ENCODE measurements at places on chromosomes 5 and 9. TPM values are rescaled to one million over a fixed set of nuclear protein-coding genes. Genes with fewer than 3 reads are reported as not detected.

- DNase-seq: no peak
- H3K36me3 ChIP-seq: no peaks in the 10 kb centered on the region
- H3K4me1 ChIP-seq: peaks cover 11% of the 10 kb centered on the region
- no peak overlapping the region for H3K27ac ChIP-seq
- H3K27me3 ChIP-seq: peaks cover 53% of the 10 kb centered on the region
These were observed 148.0 kb downstream of the MEF2C start for GRCh38 chr5:88734983-88735382.

- peak overlapping the region; percentile 98 for H3K27ac ChIP-seq
- peak overlapping the region; percentile 91 for H3K4me3 ChIP-seq
- H3K27me3 ChIP-seq: no peaks in the 10 kb centered on the region
- DNase-seq: no peak
These were observed 1.6 kb downstream of the NINJ1 start for GRCh38 chr9:93132287-93132927.

- no peak for DNase-seq
- no peak overlapping the region for H3K27ac ChIP-seq
- peaks cover 2% of the 10 kb centered on the region for H3K36me3 ChIP-seq
- no peak overlapping the region for H3K4me3 ChIP-seq
- H3K27me3 ChIP-seq: peaks cover 26% of the 10 kb centered on the region
These were observed 18.5 kb upstream of the SNX2 start for GRCh38 chr5:122756264-122756911.

DNA sequence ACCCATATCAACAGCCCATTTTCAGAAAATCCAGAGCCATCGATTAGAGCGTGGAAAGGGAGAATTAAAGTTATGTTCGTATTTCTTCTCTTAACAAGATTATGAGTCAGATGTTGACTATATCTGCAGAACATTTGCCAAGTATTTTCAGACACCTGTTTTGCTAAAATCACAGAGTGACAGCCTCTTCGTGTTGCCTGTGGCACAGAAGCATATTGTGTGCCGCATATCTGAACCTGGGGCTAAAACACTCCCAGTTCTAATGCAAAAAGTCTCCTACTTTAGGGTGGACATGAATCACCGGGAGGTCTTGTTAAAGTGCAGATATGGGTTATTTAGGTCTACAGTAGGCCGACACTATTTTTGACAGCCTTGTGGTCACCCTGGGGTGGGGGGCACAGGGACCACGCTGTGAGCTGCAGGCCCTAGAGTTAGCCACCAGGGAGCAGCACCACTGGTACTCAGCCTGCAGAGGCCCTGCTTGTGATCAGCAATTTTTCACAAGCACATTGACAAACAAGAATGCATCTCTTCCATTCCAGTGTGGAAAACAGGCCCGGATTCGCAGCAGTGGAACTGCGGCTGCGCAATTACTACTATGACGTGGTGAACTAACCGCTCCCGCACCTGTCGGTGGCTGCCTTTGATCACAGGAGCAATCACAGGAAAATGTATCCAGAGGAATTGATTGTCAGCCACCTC, 93.5 kb downstream of the SYK start:
- peaks cover 26% of the 10 kb centered on the region for H3K27me3 ChIP-seq
- no peak for DNase-seq
- H3K36me3 ChIP-seq: no peaks in the 10 kb centered on the region
- H3K4me1 ChIP-seq: no peaks in the 10 kb centered on the region
- no peak overlapping the region for H3K4me3 ChIP-seq

DNA sequence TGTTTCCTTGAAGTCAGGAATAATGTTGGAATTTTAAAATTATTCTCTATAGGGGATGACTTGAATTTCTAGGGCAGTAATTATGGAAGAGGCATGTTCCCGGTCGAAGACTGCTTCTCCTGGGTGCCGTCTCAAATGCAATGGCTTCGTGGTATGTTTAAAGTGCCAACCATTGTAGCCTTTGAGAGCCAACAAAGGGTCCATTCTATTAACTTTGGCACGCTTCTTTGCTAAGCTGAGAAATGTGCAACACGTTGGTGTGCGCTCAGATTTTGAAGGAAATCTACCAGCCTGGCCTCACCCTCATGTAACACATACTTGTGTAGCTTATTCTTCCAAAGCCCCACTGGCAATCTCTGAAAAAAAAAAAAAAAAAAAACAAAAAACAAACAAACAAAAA, 221.2 kb upstream of the ANKH start:
- no peaks in the 10 kb centered on the region for H3K36me3 ChIP-seq
- no peak overlapping the region for H3K27ac ChIP-seq
- H3K4me3 ChIP-seq: no peak overlapping the region
- DNase-seq: no peak
- H3K27me3 ChIP-seq: peaks cover 7% of the 10 kb centered on the region

DNA sequence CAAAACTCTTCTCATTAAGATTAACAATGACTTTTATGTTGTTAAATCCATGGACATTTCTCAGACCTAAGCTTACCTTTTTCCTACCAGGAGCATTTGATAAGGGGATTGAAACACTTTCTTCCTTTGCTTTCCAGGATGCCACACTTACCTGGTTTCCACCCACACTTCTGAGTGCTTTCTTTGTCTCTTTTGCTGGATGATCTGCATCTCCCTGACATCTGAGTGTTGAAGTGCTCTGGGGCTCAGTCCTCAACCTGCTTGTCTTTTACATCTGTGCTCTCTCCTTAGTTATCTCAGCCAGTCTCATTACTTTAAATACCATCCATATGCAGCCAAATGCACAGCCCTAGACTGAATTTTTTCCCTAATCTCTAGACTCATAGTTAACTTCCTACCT, 22.9 kb upstream of the GRIA1 start:
- no peak overlapping the region for H3K4me3 ChIP-seq
- H3K4me1 ChIP-seq: no peaks in the 10 kb centered on the region
- no peak overlapping the region for H3K27ac ChIP-seq

DNA sequence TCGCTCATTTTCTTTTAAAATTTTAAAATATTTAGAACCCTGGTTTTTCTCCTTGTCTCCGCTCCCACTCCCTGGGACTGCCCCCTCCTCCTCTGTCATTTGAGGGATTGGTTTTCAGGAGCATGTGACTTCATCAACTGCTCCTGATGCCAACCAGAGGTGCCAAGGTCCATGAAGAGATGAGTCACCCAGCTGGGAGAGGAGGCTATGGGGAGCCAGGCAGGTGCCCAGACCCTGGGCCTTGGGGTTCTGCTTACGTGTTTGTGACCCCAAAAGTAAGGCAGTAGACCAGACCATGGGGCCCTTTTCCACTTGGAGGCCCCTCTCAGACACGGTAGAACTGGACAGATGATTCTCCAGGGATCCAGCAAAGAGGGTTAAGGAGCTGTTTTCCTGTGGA, 167.0 kb downstream of the FGF18 start:
- H3K4me3 ChIP-seq: no peak overlapping the region
- H3K27ac ChIP-seq: no peak overlapping the region
- no peaks in the 10 kb centered on the region for H3K4me1 ChIP-seq
- no peaks in the 10 kb centered on the region for H3K36me3 ChIP-seq
- DNase-seq: no peak
- H3K27me3 ChIP-seq: peaks cover 49% of the 10 kb centered on the region

DNA sequence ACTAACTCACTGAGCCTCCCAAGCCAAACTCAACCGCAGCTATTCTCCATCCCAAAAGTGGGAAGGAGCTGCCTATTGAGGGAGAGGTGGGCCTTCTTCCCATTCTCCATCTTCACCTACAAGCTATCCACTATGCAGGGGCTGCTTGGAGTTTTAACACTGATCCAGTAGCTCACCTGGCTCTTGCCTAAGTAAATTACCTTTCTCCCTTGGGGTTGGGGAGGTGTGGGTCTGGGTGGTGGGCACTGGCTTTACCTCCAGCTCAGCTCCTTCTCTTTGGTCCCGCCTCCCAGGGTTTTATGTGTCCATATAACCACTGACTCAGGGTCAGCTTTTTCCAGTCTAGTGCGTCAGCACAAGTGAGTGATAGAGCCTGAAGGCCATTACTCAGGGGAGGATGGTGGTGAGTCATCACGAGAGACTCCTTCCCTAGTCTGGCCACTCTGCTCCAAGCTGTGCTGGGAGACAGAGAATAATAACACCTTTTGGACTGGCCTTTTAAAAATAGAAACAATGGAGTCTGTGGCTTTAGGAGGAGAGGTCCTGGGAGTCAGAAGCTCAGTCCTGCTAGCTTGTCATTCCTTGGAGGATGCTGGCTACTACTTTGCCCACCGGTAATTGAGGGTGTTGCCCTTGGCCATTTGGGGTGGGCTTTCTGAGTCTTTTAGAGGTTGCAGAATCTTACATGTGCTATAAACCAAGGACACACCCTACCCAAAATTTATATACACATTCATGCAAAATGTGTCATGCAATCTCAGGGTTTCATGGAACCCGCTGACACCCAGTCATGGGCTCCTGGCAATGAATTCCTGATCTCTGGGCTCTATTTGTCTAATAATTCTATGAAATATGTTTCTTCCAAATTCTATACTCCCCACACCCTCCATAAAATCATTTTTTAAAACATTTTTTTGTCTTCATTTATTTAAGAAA, 35.6 kb upstream of the ATP6V1G1 start:
- no peaks in the 10 kb centered on the region for H3K4me1 ChIP-seq
- H3K27ac ChIP-seq: no peak overlapping the region
- H3K4me3 ChIP-seq: no peak overlapping the region
- no peak for DNase-seq
- peaks cover 7% of the 10 kb centered on the region for H3K36me3 ChIP-seq

DNA sequence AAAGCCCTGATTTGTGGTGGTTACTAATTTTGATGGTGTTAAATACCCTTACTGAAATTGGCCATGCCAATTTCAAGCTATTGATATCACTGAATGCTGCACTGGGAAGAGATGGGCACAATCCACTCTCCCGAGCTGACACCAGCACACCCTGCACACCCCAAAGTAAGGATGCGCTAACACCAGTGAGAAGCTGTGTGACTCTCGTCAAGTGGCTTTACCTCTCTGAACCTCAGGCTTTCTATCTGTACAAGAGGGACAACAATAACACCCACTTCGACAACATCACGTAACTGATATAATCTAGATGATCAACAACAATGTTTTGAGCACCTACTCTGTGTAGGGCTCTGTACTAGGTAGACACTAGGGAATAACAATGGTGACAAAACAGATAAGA, 8.0 kb upstream of the AKNA start:
- DNase-seq: no peak
- peak overlapping the region; percentile 97 for H3K27ac ChIP-seq
- peaks cover 2% of the 10 kb centered on the region for H3K36me3 ChIP-seq
- peak overlapping the region; percentile 77 for H3K4me3 ChIP-seq
- no peaks in the 10 kb centered on the region for H3K27me3 ChIP-seq

- no peaks in the 10 kb centered on the region for H3K27me3 ChIP-seq
- peaks cover 29% of the 10 kb centered on the region for H3K4me1 ChIP-seq
- H3K36me3 ChIP-seq: no peaks in the 10 kb centered on the region
- H3K4me3 ChIP-seq: peak overlapping the region; percentile 63
- peak overlapping the region; percentile 89 for H3K27ac ChIP-seq
- DNase-seq: no peak
These were observed 29.8 kb downstream of the NR4A3 start for GRCh38 chr9:99851500-99851822.

GRCh38 chr5:87242242-87242641, 25.4 kb upstream of the RASA1 start:
- H3K27ac ChIP-seq: no peak overlapping the region
- no peaks in the 10 kb centered on the region for H3K36me3 ChIP-seq

DNA sequence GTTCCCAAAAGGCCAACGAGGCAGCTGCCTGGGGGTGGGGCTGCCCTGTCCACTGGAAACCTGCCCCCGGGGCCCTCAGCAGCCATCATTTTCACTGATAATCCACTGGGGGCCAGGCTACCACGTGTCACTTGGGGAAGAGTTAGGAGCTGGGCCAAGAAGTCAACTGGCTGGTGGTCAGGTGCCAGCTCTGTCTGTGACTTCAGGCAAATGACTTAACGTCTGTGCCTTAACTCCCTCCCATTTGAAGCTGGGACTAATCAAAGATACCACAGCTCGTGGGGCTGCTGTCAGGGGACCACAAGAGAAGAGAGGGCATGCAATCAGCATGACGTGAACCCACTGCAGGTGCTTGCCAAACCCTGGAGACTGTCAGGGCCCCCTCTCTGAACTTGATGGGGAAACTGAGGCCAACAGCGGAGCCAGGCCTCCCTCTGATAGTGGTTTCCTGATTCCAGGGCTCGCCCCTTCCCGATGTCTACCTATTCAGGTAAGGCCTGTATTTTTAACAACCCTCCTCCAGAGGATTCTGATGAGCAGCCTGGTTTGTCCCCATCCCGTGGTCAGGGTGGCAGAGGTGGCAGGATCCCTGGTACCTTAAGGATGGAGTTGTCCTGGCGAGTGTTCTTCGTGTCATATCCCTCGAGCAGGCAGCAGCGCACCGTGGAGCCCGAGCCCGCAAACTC, 12.3 kb upstream of the DPM2 start:
- no peak for DNase-seq
- peaks cover 6% of the 10 kb centered on the region for H3K36me3 ChIP-seq
- no peaks in the 10 kb centered on the region for H3K27me3 ChIP-seq
- peak overlapping the region; percentile 85 for H3K27ac ChIP-seq
- H3K4me3 ChIP-seq: peak overlapping the region; percentile 15

- H3K4me3 ChIP-seq: no peak overlapping the region
- H3K4me1 ChIP-seq: peaks cover 15% of the 10 kb centered on the region
- H3K27me3 ChIP-seq: peaks cover 26% of the 10 kb centered on the region
These were observed 38.8 kb upstream of the GLRX start for GRCh38 chr5:95861221-95861863.

GRCh38 chr5:16897284-16897704, 38.8 kb downstream of the MYO10 start:
- no peak overlapping the region for H3K27ac ChIP-seq
- no peaks in the 10 kb centered on the region for H3K36me3 ChIP-seq
- H3K4me3 ChIP-seq: no peak overlapping the region
- no peaks in the 10 kb centered on the region for H3K27me3 ChIP-seq
- no peak for DNase-seq
- H3K4me1 ChIP-seq: no peaks in the 10 kb centered on the region

DNA sequence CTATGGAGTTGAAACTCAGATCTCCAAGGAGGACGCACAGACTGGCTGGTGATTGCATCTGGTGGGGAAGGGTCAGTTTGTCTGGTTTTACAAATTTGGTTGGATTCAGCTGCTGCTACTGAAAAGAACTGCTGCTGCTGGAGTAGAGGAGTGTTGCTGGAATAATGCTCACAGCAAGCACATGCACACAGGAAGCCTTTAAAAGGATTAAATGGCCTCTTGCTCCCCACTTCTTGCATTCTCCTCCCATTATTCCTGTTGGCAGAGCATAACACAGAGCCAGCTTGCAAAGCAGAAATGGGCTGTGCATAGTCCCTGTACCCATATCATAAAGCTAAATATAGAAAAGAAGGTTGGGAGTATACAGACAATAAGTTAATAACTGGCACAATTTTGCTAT, 16.6 kb downstream of the ZNF474 start:
- no peak overlapping the region for H3K27ac ChIP-seq
- H3K4me1 ChIP-seq: no peaks in the 10 kb centered on the region
- H3K27me3 ChIP-seq: no peaks in the 10 kb centered on the region
- no peaks in the 10 kb centered on the region for H3K36me3 ChIP-seq
- no peak for DNase-seq

GRCh38 chr5:75509956-75510355, 1.5 kb downstream of the CERT1 start:
- H3K27ac ChIP-seq: peak overlapping the region; percentile 89
- H3K4me3 ChIP-seq: peak overlapping the region; percentile 93
- DNase-seq: no peak
- no peaks in the 10 kb centered on the region for H3K36me3 ChIP-seq
- no peaks in the 10 kb centered on the region for H3K27me3 ChIP-seq
- peaks cover 38% of the 10 kb centered on the region for H3K4me1 ChIP-seq

- H3K4me1 ChIP-seq: peaks cover 7% of the 10 kb centered on the region
- DNase-seq: no peak
- peaks cover 9% of the 10 kb centered on the region for H3K36me3 ChIP-seq
- H3K4me3 ChIP-seq: no peak overlapping the region
These were observed 30.7 kb upstream of the CORO2A start for GRCh38 chr9:98222885-98223691.

The KCNT1 gene
- 0.37 TPM for total RNA-seq

The PCDHGB4 gene
- 0.10 TPM for total RNA-seq

The EQTN gene
- not detected for total RNA-seq

The RNF20 gene
- total RNA-seq: 29.8 TPM
